ENCODE measurements at places on chromosomes 3 and 15.
A peak's percentile ranks its signal among the peaks of the same experiment; 100 is the strongest.

DNA sequence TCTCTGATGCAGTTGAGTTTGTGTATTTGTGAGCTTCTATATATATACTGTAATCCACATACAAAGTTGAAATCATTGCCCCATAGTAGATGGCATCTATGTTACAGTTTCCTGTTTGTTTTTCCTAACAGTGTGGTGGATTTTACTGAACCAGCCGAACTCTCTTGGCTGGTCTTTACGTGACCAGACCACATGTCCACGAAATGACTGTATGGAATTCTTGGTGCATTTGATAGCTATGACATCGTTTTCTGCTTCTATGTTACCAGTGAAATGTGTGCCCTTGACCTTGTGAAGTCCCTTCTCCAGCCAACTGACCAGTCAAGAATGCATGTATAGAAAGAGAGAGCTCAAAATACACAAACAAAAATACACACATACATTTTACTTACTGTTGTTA lies 1.8 kb downstream of the KCNMB2 start:
- peaks cover 38% of the 10 kb centered on the region for H3K27me3 ChIP-seq
- no peaks in the 10 kb centered on the region for H3K36me3 ChIP-seq
- no peak overlapping the region for H3K4me3 ChIP-seq
- H3K27ac ChIP-seq, result no peak overlapping the region
- no peak for DNase-seq

- no peaks in the 10 kb centered on the region for H3K36me3 ChIP-seq
- H3K27me3 ChIP-seq, result peaks cover 15% of the 10 kb centered on the region
- H3K4me3 ChIP-seq, result no peak overlapping the region
- DNase-seq, result no peak
These were observed 25.2 kb upstream of the SLCO2A1 start for GRCh38 chr3:134054881-134055280.

- DNase-seq, result no peak
- H3K4me3 ChIP-seq, result no peak overlapping the region
- no peaks in the 10 kb centered on the region for H3K27me3 ChIP-seq
These were observed 765.1 kb downstream of the ROBO1 start for GRCh38 chr3:79002465-79003372.

DNA sequence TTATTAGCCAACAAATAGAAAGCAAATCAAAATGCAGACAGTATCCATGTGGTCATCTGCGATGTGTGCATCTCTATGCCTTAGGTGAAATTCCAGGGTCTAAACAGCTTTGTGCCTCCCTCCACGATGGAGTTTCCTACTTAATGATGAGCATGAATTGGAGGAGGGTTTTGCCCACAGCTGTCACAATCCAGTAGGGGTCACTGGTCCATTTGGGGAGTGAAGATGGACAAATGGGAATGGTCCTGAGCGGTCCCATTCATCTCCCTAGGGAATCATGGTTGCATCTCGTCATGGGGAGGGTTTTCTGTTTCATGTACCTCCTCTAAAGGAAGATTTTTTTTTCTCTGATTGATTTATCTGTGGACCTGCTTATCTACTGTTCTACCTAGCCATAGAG lies 358.0 kb downstream of the PTPRG start:
- no peak overlapping the region for H3K27ac ChIP-seq
- no peaks in the 10 kb centered on the region for H3K4me1 ChIP-seq
- DNase-seq, result no peak
- H3K4me3 ChIP-seq, result no peak overlapping the region

DNA sequence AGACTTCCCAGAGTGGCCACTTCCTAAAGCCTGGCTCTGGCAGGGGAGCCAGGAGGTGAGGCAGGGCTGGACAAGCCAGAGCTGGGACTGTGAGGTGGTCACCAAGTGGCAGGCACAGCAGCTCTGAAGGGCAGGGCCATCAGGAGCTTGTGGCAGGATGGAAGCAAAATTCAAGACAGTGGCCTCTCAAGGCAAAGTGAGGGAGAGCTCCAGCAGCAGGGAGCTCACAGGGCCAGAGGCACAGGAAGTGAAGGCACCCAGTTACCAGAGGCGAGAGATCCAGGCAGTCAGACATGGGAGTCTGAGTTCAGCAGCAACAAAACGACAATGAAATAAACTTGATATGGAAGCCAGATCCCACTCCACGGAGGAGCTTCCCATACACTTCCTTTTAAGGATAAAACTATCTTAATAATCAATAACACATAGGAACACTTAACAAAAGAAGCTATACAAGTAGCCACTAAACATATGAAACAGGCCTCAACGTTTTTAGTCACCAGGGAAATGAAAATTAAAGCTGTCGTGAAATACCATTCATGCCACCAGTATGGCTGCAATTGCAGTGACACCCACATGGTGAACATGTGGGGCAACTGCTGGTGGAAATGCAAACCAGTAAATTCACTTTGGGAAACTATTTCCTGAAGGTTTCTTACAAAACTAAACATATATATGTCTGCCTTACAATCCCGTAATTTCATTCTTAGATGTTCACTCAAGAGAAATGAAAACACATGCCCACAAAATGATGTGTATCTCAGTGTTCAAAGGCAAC lies 35.4 kb upstream of the TMEM158 start:
- H3K4me1 ChIP-seq, result no peaks in the 10 kb centered on the region
- peaks cover 20% of the 10 kb centered on the region for H3K27me3 ChIP-seq
- no peaks in the 10 kb centered on the region for H3K36me3 ChIP-seq
- H3K27ac ChIP-seq, result no peak overlapping the region
- H3K4me3 ChIP-seq, result no peak overlapping the region

GRCh38 chr3:101938262-101938847 lies 89.0 kb downstream of the NFKBIZ start:
- no peaks in the 10 kb centered on the region for H3K36me3 ChIP-seq
- peak; percentile 60 for DNase-seq
- peaks cover 27% of the 10 kb centered on the region for H3K4me1 ChIP-seq
- no peak overlapping the region for H3K27ac ChIP-seq
- H3K27me3 ChIP-seq, result no peaks in the 10 kb centered on the region

DNA sequence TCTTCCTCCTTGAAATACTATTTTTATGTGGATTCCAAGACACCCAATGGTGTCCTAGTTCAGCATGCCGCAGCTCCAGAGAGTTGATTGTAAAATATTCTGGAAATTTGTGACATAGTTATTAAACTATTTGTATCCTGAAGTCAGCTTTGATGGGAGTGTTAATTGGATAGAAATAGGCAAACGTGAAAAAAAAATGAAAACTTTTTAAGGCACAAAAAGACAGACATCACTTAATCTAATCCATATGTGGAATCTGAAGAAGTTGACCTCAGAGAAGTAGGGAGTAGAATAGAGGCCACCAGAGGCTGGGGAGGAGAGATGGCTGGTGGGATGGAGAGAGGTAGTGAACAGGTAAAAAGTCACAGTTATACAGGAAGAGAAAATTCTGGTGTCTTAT lies 704.2 kb downstream of the ROBO1 start:
- no peak for DNase-seq
- no peak overlapping the region for H3K4me3 ChIP-seq
- no peaks in the 10 kb centered on the region for H3K4me1 ChIP-seq
- H3K27ac ChIP-seq, result no peak overlapping the region
- H3K36me3 ChIP-seq, result no peaks in the 10 kb centered on the region
- no peaks in the 10 kb centered on the region for H3K27me3 ChIP-seq

DNA sequence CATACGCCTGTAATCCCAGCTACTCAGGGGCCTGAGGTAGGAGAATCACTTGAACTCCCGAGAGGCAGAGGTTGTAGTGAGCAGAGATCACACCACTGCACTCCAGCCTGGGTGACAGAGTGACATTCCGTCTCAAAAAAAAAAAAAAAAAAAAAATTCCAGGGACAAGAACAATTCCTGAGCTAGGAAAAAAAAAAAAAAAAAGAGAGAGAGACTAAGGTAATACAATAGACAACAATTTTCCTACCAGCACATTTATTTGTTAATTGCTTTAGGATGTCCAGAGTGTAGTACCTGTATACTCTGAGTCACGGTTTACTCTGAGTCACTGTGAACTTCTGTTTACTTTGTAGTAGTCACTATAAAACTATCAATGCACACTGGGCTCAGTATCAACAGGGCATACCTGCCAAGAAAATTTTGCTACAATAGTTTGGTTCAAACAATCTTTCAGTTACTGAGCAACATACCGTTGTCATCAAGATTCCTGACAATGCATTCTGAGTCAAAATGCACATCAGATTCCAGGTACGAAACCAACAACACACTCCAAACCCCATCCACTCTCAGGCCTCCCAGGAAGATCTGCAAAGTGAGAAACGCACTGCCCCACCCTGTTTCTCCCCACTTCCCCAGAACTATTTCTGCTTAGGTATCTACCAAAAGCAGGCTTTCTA lies 28.3 kb downstream of the IGF2BP2 start:
- no peak overlapping the region for H3K4me3 ChIP-seq
- H3K4me1 ChIP-seq, result no peaks in the 10 kb centered on the region
- no peak overlapping the region for H3K27ac ChIP-seq
- no peaks in the 10 kb centered on the region for H3K27me3 ChIP-seq
- DNase-seq, result no peak

GRCh38 chr3:57421336-57421735 lies 122.8 kb downstream of the DNAH12 start:
- H3K27ac ChIP-seq, result no peak overlapping the region
- DNase-seq, result no peak
- no peaks in the 10 kb centered on the region for H3K36me3 ChIP-seq

- no peaks in the 10 kb centered on the region for H3K4me1 ChIP-seq
- no peak overlapping the region for H3K4me3 ChIP-seq
- H3K36me3 ChIP-seq, result no peaks in the 10 kb centered on the region
- no peak overlapping the region for H3K27ac ChIP-seq
- H3K27me3 ChIP-seq, result peaks cover 95% of the 10 kb centered on the region
These were observed 159.4 kb downstream of the FBLN2 start for GRCh38 chr3:13708301-13708700.

DNA sequence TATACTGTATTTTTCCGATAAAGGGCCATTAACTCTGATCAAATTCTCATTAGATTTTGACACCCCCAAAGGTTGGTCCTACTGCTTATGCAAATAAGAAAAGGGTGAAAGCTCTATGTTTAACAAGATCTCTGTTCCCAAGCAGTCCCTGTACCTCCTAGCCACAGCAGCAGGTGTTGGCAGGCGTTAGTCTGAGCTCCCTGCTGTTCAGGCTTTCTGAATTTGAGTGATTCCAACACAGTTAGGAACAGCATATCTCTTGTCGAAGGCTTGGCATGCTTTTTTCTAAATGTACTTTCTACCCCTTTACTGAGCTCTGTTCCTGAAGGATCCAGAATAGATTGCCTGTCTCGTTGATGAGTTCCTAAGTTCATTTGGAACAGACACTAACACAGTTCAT lies 42.3 kb downstream of the MITF start:
- H3K36me3 ChIP-seq, result no peaks in the 10 kb centered on the region
- no peak overlapping the region for H3K4me3 ChIP-seq
- no peaks in the 10 kb centered on the region for H3K4me1 ChIP-seq
- H3K27ac ChIP-seq, result no peak overlapping the region

DNA sequence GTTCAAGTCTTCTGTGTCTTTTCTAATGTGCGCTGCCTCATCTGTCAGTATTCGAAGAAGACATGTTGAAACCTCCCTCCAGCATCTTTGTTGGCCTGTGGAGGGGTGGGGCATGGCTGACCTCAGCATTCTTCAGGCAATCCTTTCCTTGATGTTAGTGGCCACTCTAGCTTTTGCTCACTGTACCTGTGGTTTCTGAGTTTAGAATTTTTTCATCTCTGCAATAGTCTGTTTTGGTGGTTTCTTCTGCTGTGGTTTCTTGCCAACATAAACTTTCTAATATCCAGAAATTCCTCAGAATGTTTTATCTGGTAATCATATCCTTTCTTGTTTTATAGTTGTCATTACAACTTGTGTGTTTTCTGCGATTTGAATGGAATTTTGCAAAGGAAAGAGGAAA lies 251.3 kb upstream of the NR2E3 start:
- DNase-seq, result no peak
- no peaks in the 10 kb centered on the region for H3K36me3 ChIP-seq
- H3K27ac ChIP-seq, result no peak overlapping the region

DNA sequence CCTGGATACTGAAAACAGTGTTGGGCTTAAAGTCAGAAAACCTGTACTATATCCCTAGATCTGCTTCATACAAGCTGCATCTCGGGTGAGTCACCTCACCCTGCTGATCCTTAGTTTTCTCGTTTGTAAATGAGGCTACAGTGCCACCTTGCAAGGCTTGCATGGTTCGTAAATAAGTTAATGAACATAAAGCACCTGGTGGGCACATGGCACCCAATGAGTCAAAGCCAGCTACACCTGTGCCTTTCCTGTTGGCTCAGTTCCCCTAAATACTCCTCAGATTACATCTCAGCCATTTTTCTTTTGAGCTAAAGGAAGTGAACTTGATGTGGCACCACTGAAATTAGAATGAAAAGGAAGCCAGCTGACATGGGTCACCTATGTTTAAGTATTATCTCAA lies 26.5 kb downstream of the RTP1 start:
- no peak overlapping the region for H3K27ac ChIP-seq
- no peaks in the 10 kb centered on the region for H3K4me1 ChIP-seq
- H3K4me3 ChIP-seq, result no peak overlapping the region

GRCh38 chr3:147945968-147946519 lies 536.9 kb downstream of the ZIC1 start:
- H3K27me3 ChIP-seq, result no peaks in the 10 kb centered on the region
- H3K4me1 ChIP-seq, result no peaks in the 10 kb centered on the region
- H3K36me3 ChIP-seq, result no peaks in the 10 kb centered on the region

DNA sequence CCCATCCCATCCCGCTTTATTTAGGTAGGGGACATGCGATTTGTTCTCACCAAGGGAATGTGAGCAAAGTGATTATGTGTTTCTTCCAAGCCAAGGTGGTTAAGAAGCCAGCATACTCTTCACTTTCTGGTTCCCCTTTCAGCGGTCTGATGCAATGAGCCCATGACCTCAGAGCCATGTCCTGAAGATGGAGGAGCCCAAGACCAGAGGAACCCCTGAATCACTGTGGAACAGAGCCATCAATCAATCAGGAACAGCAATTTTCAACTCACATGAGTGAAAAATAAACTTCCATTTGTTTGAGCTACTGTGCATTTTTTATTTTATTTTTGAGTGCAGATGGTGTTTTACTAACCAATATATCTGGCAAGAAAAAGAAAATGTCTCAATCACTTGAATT lies 10.8 kb downstream of the THRB start:
- H3K27me3 ChIP-seq, result no peaks in the 10 kb centered on the region
- DNase-seq, result no peak
- no peaks in the 10 kb centered on the region for H3K36me3 ChIP-seq
- H3K27ac ChIP-seq, result no peak overlapping the region

GRCh38 chr15:101406526-101407195 lies 82.8 kb downstream of the PCSK6 start:
- no peaks in the 10 kb centered on the region for H3K36me3 ChIP-seq
- peaks cover 49% of the 10 kb centered on the region for H3K4me1 ChIP-seq
- no peaks in the 10 kb centered on the region for H3K27me3 ChIP-seq
- DNase-seq, result no peak
- peak overlapping the region; percentile 85 for H3K27ac ChIP-seq

DNA sequence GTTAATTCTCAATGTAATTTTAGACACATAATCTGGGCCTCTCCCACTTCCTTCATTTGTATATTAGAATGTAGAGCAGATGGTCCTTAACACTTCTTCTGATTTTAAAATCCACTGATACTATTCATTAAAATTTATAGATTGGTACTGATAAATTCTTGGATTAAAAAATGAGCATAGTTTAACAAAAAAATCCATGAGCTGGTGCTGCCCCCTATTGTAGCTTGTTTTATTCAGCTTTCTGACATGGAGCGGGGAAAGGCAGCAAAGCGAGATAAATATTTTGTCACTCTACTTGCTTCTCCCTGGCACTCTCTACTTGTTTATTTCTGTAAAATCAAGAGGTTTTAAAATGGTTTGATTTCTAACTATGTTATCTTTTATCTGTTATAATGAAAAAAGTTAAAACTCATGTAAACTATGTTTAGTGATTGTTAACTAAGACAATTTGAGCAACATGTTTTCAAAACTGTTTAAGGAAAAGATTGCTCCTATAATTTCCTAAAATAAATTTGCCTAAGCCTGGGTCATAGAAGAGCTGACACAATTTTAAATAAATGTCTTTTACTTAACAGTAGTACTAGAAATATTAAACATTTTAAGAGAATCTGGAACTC lies 26.5 kb upstream of the PLOD2 start:
- H3K27ac ChIP-seq, result no peak overlapping the region
- H3K27me3 ChIP-seq, result peaks cover 8% of the 10 kb centered on the region
- DNase-seq, result no peak
- no peak overlapping the region for H3K4me3 ChIP-seq

Data from naive B cell (primary cell).